HT1080 (cell line): ENCODE measurements at places on chromosomes 12 and 14. TPM values are rescaled to one million over a fixed set of nuclear protein-coding genes. Genes with fewer than 3 reads are reported as not detected.

Gene MAP1LC3B2
- total RNA-seq = 0.53 TPM in 1 of 2 replicates, not detected in the other

Gene HCAR3
- not detected in 2 replicates for total RNA-seq

Gene GALNT16
- 7.8 and 12.6 TPM in 2 replicates for total RNA-seq

Gene PUS7L
- 10.3 and 12.2 TPM in 2 replicates for total RNA-seq

Gene TAS2R20
- total RNA-seq = 0.05 and 0.67 TPM in 2 replicates

Gene HCAR1
- 0.02 TPM in 1 of 2 replicates, not detected in the other for total RNA-seq

Gene KRT79
- total RNA-seq = 0.45 and 1.0 TPM in 2 replicates

Gene SMCO2
- 0.35 and 0.37 TPM in 2 replicates for total RNA-seq

Gene NOVA1
- not detected in 2 replicates for total RNA-seq

Gene IFNG
- not detected in 2 replicates for total RNA-seq

Gene ACACB
- total RNA-seq = 1.2 and 2.0 TPM in 2 replicates

Gene CD163L1
- 3.0 and 6.0 TPM in 2 replicates for total RNA-seq

Gene RALGAPA1
- 11.8 TPM in 2 replicates for total RNA-seq

Gene AMN
- not detected in 2 replicates for total RNA-seq

Gene ART4
- not detected in 2 replicates for total RNA-seq

Gene SLCO1C1
- total RNA-seq = not detected in 2 replicates

Gene A2M
- total RNA-seq = 0.08 TPM in 1 of 2 replicates, not detected in the other

Gene SLC16A7
- not detected in 2 replicates for total RNA-seq

Gene DTX1
- 0.05 TPM in 1 of 2 replicates, not detected in the other for total RNA-seq

Gene CDK17
- 53.8 and 57.6 TPM in 2 replicates for total RNA-seq

Gene FAM161B
- 1.8 and 2.0 TPM in 2 replicates for total RNA-seq

Gene CLEC7A
- not detected in 2 replicates for total RNA-seq

Gene TSPAN19
- 0.10 TPM in 1 of 2 replicates, not detected in the other for total RNA-seq

Gene MYH6
- 0.03 TPM in 1 of 2 replicates, not detected in the other for total RNA-seq

Gene CLEC1B
- total RNA-seq = not detected in 2 replicates

Gene KIF5A
- not detected in 2 replicates for total RNA-seq

Gene TROAP
- 35.8 and 48.7 TPM in 2 replicates for total RNA-seq

Gene OR10G2
- total RNA-seq = not detected in 2 replicates

Gene HELB
- 1.1 and 1.4 TPM in 2 replicates for total RNA-seq

Gene CATSPERB
- total RNA-seq = not detected in 2 replicates

Gene PRIMA1
- 0.18 TPM in 1 of 2 replicates, not detected in the other for total RNA-seq

Gene NXPH4
- 11.9 and 17.1 TPM in 2 replicates for total RNA-seq

Gene CPM
- not detected in 2 replicates for total RNA-seq

Gene TPH2
- total RNA-seq = not detected in 2 replicates

Gene GPR132
- total RNA-seq = 0.21 and 0.40 TPM in 2 replicates

Gene KLRC2
- not detected in 2 replicates for total RNA-seq

Gene LMO3
- not detected in 2 replicates for total RNA-seq

Gene ZC2HC1C
- total RNA-seq = 1.4 TPM in 1 of 2 replicates, not detected in the other

Gene FGF6
- not detected in 2 replicates for total RNA-seq

Gene DCTN2
- 79.5 and 87.1 TPM in 2 replicates for total RNA-seq

Gene TEX52
- not detected in 2 replicates for total RNA-seq

Gene NFE2
- 0.06 TPM in 1 of 2 replicates, not detected in the other for total RNA-seq

Gene RHEBL1
- total RNA-seq = 5.1 and 5.2 TPM in 2 replicates

Gene GPD1
- 0.27 and 0.31 TPM in 2 replicates for total RNA-seq

Gene RD3L
- total RNA-seq = not detected in 2 replicates

Gene TMPRSS12
- not detected in 2 replicates for total RNA-seq

Gene GSKIP
- total RNA-seq = 28.1 and 36.6 TPM in 2 replicates

Gene DIABLO
- total RNA-seq = 58.9 and 65.9 TPM in 2 replicates

Gene ERP29
- 109 and 120 TPM in 2 replicates for total RNA-seq

Gene KCNH5
- 1.0 and 3.0 TPM in 2 replicates for total RNA-seq

Gene PAPLN
- 1.5 and 1.9 TPM in 2 replicates for total RNA-seq

Gene TAS2R14
- 0.74 and 1.5 TPM in 2 replicates for total RNA-seq

Gene BATF
- total RNA-seq = not detected in 2 replicates

Gene PELI2
- 1.2 and 2.1 TPM in 2 replicates for total RNA-seq

Gene SLC7A8
- 0.06 and 0.50 TPM in 2 replicates for total RNA-seq
